Activated B cell treated with CpG ODN at 0.5 μM for 24 hours (primary cell): ENCODE measurements at places on chromosomes 2 and 18.

DNA sequence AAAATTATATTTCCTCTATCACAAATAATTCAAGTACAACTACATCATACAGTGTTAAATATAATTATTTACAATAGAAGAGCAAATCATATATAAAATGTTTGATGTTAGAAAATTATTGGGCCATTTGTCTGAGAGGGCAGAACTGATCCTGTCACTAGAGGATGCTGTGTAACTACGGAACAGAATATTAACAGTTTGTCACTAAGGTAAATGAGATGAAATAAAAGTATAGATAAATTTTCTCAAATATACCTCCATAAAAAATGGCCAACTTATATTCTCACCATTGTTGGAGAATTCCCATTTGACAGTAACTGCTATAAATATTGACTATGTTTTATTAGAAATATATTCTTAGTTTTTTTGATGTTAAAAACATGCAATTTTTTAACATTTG lies 1067.4 kb upstream of the DDX18 start:
- DNase-seq = no peak

DNA sequence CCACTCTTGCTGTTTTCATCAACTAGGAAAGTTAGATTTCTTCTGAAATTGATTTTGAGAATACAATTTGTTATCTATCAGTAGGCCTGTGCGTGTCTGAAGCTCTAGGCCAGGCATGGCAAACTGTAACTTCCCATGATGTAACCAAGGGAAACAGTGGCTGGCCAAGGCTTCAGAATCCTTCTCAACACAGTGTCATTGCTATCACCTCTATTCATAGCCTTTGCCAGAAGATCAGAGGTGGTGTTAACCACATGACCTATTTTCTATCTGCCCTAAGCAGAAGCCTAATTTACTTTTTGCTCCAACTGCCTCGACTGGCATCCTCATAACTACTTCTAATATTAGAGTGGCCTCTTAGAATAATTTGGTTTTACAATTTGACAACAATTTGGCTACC lies 2.5 kb downstream of the ITGB6 start:
- no peak for DNase-seq

- DNase-seq = no peak
Measured at GRCh38 chr18:52979892-52980291, 639.9 kb downstream of the DCC start.

GRCh38 chr2:34806891-34807290 lies 1207.8 kb upstream of the FAM98A start:
- no peak for DNase-seq

GRCh38 chr2:209334188-209335017 lies 89.4 kb upstream of the MAP2 start:
- DNase-seq = no peak

GRCh38 chr2:198756166-198756565 lies 701.6 kb downstream of the SATB2 start:
- DNase-seq = no peak

GRCh38 chr18:3713708-3714107 lies 263.7 kb downstream of the TGIF1 start:
- DNase-seq = no peak

GRCh38 chr18:74248595-74248994 lies 43.2 kb downstream of the CYB5A start:
- DNase-seq = no peak

DNA sequence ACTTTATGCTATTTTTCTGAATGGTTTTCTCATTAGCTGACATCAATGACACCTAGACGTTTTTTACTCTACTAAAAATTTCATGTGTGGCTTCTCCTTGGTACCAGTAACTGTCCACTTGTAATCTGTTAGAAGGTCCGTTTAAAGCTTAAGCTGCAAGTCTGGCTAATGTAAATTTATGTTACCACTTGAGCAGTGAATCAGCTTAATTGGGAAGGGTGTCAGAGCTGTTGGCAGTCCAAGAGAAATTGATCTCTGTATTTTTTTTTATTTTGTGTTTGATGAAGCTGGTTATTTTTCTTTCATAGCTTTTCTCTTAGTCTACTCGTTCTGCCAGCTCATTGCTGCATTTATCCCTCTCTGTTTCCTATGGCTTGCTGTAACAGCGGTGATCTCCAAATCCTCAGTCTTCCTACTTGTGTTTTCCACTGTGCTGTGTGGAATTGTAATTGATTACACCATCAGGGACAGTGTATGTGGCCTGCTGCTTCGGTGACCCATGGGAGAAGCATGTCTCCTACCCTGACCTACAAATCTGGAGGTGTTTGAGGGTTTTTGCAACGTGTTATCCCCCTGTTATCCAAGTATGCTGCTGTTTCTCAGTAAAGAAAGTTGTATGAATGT lies 724.2 kb upstream of the REG3G start:
- no peak for DNase-seq

- DNase-seq = peak; percentile 46
Measured at GRCh38 chr18:63949068-63949737, at the start of gene HMSD. Gene HMSD (plus strand): TSS chr18:63949301. CDS start chr18:63953456, 4,155 bp downstream.

DNA sequence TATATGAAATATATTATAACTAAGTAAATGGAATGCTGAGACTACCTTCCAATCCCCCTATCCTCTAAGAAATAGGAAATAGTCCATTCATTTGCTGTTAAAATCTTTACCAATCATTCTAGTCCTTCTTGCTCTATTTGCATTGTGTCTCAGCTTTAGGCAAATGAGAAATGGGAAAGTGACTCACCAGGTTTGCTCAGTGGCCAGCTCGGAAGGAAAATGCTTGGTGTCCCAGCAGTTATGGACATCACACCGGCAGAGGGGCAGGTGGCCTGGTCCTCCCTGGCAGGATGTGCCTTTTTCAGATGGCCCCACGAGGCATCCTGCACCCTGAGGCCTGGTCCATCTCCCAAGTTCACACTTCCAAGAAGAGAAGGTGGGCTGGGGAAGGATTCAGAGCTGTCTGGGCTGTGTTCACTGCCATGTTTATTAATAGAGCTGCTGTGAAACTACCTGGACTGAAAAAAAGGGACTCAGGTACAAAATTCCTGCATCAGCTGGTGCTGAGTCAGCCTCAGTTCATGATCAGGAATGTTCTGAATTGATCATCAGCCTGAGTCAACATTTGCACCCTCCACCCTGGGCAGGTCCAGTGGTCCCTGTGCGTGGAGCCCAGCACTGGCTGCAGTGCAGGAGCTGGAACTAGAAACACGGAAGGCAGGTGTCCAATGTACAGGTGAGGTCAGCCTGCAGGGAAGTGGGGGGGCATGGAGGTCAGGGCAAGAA lies 60.1 kb upstream of the ARL4C start:
- DNase-seq = no peak

GRCh38 chr2:146068051-146068450 lies 1548.1 kb upstream of the ZEB2 start:
- DNase-seq = no peak

- DNase-seq = no peak
Measured at GRCh38 chr2:123913143-123913735, 111.8 kb upstream of the CNTNAP5 start.

DNA sequence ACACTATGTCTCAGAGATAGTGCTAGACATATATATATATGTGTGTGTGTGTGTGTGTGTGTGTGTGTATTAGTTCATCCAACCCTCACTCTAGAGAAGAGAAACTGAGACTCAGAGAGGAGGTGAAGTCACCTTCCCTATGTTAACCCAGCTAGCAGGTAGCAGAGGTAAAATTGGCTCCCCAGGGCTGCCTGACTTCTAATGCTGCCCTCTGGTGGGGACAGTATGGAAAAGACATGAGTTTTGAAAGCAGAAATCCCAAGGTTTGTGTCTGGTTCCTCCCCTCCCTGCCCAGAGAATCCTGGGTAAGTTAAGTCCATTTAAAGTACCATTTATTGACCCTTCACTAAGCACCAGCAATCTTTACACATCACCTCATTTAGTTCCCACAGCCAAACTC lies 137.7 kb downstream of the THNSL2 start:
- no peak for DNase-seq

DNA sequence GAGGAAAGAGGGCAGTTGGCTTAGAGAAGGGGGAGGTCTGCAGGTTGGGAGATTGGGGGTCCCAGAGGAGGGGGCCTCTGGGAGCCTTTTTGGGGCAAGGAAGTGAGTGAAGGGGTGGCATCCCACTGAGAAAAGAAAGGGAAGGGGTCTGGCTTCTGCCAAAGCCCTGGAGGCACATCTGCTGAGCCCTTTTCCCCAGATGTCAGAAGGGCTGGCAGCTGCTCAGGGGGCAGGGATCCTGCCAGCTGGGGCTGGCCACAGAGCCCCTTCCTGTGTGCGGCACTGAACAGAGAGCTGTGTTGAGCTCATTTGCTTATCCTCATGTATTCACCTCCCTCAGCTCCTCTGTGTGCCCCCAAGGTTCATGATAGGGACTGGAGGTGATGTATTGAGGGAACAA lies 54.5 kb downstream of the APOB start:
- no peak for DNase-seq

GRCh38 chr2:7674606-7675005 lies 757.4 kb downstream of the RNF144A start:
- no peak for DNase-seq

- no peak for DNase-seq
Measured at GRCh38 chr2:127107622-127107999, 657 bp upstream of the BIN1 start.

DNA sequence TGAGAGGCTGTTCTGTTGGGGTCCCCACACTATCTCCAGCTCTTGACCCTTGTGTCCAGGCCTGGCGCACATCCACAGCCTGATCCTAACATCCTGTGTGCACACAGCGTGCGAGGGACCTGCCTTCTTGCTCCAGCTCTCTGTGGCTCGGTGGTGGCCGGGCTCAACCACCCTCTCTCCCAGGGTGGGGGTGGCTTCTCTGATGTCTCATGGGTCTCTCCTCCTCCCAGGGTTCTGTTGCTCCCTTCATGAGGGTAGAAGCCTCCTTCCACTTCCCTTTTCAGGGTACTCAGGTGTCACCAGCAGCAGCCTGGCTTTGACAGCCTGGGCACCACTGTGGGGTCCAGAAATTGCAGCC lies 196.9 kb upstream of the RAB6C start:
- DNase-seq = no peak

DNA sequence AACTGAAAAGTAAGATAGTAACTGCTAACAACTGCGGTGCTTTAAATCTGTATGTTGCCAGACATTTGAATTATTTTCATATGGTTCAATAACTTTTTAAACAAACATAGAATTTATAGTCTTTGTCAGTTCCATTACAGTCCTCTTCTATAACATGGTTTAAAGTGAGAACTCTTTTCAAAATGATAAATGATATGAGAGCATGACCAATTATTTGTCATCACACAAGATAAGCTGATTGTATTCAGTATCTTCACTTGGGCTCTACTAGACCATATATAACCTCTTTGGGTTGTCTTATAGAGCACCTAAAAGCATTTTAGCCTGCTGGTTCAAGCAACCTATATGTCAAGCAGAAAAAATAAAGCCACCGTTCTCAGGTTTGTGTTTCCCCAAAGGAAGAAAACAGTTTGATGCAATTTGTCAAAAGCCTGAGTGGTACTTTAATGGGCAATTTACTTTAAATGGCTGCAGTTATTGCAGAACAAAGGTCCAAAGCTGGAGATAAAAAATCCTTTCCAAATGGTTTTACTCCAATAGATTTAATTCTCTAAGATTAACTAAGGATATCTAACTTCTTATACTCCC lies 298.4 kb downstream of the FSIP2 start:
- no peak for DNase-seq
